Activated CD8-positive, alpha-beta memory T cell treated with anti-CD3 and anti-CD28 coated beads for 48 hours (primary cell): ENCODE measurements at places on chromosomes 1 and 21.

DNA sequence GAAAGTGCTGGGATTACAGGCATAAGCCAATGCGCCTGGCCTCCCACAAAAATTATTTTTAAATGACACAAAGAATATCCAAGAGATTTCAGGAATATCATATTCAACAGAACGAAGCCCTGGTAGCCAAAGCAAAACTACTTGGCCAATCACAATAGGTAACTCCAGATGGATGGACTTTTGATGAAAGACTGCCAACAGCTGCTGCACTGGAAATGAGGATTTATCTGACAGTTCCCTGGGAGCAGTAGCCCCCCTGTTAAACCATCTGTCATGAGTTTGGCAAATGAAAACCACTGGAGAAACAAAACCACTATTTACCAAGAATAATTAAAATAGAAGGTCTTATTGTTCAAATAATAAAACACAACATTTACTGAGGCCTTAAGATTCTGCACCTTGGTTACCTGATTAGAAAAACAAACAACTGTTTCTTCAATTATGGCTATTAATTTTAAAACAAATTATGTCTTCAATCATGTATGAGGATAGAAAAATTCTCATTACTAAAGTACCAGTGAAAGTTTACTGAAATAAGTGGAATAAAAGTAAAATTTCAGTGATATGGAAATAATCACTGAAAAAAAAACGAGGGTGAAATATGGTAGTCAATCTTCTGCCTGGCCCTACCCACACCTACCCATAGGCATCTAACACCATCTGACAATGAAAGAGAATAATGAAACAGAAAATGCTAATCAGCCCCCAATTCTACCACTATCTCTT lies 34.3 kb upstream of the PSMG1 start:
- no peak for DNase-seq

DNA sequence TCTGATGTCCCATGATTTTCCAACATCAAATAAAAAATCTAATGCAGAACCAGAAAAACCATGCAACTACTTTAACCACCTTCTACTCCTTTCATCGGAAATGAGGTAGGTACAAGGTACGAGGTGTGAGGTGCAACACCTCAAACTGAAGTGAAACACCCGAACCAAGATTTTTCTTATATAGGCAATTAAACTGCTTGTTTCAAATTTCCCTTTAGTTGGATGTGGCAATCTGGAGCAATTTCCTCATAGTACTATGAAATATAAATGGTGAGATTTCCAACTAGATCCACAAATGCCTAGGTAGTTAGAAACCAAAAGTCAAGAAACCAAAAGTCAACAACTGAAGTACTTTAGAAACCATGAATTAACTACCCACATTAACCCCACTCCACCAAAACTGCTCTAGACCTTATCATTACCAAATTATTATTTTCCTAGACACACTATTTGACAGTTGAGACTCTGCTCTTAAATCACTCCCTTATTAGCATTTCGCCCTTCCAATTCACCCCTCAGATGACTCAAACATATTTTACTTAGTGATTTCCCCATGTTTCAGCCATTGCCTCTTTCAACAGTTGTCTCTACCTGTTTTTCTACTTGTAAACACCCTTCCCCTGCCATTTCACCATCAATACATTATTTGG lies 37.8 kb downstream of the FUBP1 start:
- no peak for DNase-seq

DNA sequence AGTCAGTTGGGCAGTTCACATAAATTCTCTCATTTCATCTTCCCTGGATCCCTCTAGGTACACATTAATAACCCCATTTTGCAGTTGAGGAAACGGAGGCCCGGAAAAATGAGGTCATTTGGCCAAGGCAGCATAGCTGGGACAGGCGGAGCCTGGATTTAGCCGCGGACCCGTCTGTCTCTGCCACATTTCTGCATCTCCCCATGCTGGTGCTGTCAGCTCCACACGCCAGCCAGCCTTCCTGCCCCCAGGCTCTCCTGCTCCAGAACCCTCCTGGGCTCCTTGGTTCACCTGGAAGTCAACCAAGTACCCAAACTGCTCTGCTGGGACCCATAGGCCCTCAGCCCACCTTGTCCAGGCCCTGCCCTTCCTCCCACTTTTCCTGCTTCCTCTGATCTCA lies 7.6 kb downstream of the FOXO6 start:
- DNase-seq, result no peak

GRCh38 chr1:236120721-236121153 lies 21.6 kb upstream of the GPR137B start:
- no peak for DNase-seq

- DNase-seq, result no peak
Observed at GRCh38 chr1:164131949-164132348, 427.0 kb upstream of the PBX1 start.

- no peak for DNase-seq
Observed at GRCh38 chr1:194929357-194929756, 1678.9 kb downstream of the KCNT2 start.

GRCh38 chr1:51627672-51628071 lies 10.8 kb downstream of the OSBPL9 start:
- no peak for DNase-seq

- DNase-seq, result no peak
Observed at GRCh38 chr1:155974208-155975115, 3.9 kb downstream of the ARHGEF2 start.

DNA sequence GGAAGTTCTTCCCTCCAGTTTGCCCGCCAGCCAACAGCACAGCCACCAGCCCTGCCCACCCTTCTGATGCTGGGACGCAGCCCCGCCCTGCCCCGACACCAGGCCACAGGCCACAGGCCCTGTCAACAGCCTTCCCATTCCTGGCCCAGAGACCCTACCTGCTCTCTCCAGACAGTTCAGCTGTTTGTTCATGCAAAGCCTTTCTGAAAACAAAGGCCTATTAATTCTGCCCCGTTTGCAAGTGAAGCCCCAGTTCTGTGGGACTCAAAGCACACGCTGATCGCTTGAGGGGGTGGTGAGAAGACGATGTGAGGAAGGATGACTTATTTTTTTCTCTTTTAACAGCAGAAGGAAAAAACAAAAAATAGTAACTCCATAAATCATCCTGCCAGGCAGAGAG lies 55.4 kb upstream of the KIF26B start:
- DNase-seq, result no peak

- no peak for DNase-seq
Observed at GRCh38 chr21:33035147-33035546, 9.4 kb downstream of the OLIG2 start.

GRCh38 chr1:37234941-37235418 lies 200.7 kb upstream of the GRIK3 start:
- DNase-seq, result no peak

GRCh38 chr21:42320791-42321190 lies 5.6 kb upstream of the TFF3 start:
- DNase-seq, result no peak

GRCh38 chr1:59349101-59349500 lies 52.2 kb downstream of the FGGY start:
- DNase-seq, result no peak

DNA sequence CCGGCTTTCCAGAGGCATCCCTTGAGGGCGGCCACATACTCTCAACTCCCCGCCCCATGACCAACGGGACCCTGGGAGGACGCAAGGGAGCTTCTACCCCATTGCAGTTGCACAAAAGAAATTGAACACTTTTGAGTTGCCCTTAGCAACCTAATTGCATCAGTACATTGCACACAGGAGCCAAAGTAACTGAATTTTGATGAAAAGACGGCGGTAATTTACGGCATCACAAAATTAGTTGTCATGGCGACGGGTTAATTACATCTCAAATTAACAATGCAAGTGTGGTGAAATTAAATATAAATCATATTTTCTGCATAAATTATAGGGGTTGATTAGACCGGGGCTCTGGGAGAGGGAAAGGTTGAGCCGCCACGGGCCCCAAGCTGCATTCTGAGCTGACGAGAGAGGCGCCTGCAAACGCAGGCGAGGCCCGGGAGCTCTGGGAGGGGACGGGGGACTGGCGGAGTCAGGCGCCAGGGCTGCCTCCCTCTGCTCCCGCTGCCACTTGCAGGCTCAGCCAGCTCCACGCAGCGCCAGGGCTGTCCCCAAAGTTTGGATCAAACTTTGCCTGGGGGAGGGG lies 61.4 kb downstream of the CASZ1 start:
- DNase-seq, result no peak

GRCh38 chr1:66313429-66313828 lies 220.5 kb upstream of the SGIP1 start:
- no peak for DNase-seq

DNA sequence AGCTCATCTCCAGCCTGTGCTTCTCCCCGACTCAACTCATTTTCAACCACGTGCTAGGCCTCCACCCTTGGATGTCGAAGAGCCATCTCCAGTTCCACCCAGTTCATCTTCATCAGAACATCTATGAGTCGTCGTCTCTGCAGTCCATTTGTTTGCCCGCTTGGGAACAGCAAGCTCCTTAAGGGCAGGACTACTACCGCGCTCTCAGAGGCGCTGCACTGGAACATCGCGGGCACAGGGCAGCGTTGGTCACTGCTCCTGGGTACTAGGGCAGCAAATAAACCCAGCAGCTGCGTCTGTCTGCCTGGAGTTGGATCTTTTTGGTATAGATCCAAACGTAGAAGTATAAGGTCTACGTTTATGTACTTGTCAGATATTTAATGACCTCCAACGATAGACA lies 478 bp upstream of the PRDM2 start:
- no peak for DNase-seq

DNA sequence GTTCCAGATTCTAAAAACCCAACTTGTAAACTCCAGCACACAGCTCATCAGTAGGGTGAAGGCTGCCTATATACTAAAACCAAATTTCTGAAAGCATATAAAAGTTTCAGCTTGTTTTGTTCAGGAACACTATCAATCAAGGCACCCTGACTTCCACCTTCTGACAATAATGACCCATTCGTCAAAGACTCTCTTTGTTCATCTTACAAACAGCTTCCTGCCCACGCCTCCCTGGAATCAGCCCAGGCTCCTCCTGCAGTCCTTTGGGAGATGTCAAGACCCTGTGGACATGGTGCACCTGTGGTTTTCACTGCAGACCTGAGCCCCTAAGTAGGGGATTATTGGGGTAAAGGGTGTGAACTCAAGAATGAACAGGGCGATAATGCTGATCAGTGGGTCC lies 178.9 kb upstream of the CAMK1G start:
- no peak for DNase-seq

GRCh38 chr1:69086148-69086547 lies 481.6 kb upstream of the LRRC7 start:
- no peak for DNase-seq

DNA sequence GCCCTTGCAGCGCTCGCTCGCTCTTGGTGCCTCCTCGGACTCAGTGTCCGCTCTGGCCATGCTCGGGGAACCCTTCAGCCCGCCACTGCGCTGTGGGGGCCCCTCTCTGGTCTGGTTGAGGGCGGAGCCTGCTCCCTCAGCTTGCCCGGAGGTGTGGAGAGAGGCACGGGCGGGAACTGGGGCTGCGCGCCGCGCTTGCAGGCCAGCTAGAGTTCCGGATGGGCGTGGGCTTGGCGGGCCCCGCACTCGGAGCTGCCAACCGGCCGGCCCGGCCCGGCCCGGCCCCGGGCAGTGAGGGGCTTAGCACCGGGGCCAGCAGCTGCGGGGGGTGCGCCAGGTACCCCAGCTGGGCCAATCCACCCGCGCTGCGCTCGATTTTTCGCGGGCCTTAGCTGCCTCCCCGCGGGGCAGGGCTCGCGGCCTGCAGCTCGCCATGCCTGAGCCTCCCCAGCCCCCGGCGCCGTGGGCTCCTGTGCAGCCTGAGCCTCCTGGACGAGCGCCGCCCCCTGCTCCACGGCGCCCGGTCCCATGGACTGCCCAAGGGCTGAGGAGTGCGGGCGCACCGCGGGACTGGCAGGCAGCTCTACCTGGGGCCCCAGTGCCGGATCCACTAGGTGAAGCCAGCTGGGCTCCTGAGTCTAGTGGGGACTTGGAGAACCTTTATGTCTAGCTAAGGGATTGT lies 217.0 kb upstream of the PKN2 start:
- no peak for DNase-seq

- no peak for DNase-seq
Observed at GRCh38 chr1:212203630-212204029, 81.6 kb upstream of the PPP2R5A start.

GRCh38 chr1:158801396-158801795 lies 20.4 kb upstream of the OR6N2 start:
- DNase-seq, result no peak

- DNase-seq, result no peak
Observed at GRCh38 chr1:55816456-55817426, 601.6 kb upstream of the USP24 start.

DNA sequence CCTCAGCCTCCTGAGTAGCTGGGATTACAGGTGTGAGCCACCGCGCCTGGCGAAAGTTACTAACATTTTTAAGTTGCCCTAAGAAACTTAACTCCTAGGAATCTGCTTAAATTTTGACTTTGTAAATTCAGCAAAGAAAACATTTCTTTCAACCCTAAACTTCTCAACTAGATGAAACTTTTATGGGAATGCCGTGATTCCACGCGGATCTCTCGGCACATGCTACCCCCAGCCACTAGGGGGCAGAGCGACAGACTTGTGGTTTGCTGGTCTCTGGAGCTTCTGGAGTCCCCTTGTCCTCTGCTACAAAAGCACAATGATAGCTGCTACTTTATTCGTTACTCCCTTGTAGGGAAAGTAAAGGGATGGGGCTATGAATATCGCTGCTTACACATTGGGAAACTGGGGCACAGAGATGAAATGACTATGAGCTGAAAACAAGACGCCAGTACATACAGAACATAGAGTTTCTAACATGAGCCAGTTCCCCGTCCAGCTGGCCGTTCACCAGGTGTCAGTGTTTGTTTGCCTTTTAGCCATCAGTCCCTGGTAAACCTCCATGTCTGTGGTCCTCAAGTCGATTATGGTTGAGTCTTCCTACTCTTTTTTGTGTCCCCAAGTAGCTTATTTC lies 114.7 kb downstream of the PBX1 start:
- no peak for DNase-seq

- no peak for DNase-seq
Observed at GRCh38 chr1:211280910-211281309, 21.7 kb downstream of the RCOR3 start.

DNA sequence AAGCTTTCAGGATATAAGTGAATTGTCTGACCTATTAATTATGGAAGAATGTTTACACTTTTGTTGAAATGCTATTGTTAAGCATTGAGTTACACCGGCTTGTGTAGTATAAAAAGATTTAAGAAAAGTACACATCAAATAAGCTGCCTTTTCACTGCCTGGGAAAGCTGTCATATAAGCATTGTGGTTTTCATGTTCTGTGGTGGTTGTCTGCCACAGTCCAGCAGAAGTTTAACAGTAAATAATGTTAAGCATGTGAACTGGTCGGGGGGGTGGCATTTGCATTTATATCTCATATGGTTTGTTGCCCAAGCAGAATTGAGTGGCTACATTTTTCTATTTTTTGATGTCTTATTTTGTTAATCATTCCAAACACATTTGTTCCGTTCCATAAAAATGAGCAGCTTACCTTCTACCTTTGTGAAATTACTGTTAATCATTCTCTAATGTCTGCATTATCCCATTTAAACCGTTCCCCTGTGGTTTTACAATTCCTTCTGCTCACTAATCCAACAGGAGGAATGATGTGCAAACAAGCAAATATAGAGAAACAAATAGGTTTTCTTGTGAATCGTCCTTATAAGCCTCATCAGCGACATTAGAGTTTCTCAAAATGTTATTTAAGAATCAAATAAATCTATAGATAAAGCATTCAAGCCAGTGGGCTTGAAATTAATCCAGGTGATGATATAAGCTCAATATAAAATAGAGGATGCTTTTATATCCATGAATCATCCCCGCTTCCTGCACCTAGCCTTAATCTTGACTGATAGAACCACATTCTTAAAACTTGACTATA lies 160.8 kb upstream of the SAMSN1 start:
- DNase-seq, result no peak

GRCh38 chr1:5914676-5915365 lies 77.4 kb downstream of the NPHP4 start:
- no peak for DNase-seq

- DNase-seq, result no peak
Observed at GRCh38 chr1:225875044-225875815, 7.0 kb downstream of the TMEM63A start.
